ENCODE measurements at places on chromosomes 6 and 20. TPM values are rescaled to one million over a fixed set of nuclear protein-coding genes. Genes with fewer than 3 reads are reported as not detected.

Gene ADGRF1
- total RNA-seq = not detected

- DNase-seq = no peak
Observed at GRCh38 chr6:121695329-121695728, 259.9 kb downstream of the GJA1 start.

DNA sequence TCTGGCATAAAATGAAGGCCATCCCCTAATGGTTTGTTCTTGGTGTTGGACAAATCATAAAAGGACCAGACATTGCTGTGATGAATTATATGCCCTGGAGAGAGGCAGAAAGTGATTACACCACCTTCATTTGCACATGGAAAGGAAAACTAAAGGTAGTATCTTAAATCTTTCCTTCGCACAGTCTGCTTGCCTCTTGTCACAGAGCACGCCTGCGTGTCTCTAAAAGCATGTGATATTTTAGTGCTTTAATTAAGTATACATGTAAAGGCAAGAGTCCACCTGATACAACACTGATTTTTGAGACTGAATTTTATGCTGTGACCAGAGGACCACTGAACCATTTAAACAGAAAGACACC lies 28.8 kb upstream of the PLAGL1 start:
- DNase-seq = no peak

GRCh38 chr20:61801857-61802442 lies 263.7 kb downstream of the TAF4 start:
- DNase-seq = no peak

DNA sequence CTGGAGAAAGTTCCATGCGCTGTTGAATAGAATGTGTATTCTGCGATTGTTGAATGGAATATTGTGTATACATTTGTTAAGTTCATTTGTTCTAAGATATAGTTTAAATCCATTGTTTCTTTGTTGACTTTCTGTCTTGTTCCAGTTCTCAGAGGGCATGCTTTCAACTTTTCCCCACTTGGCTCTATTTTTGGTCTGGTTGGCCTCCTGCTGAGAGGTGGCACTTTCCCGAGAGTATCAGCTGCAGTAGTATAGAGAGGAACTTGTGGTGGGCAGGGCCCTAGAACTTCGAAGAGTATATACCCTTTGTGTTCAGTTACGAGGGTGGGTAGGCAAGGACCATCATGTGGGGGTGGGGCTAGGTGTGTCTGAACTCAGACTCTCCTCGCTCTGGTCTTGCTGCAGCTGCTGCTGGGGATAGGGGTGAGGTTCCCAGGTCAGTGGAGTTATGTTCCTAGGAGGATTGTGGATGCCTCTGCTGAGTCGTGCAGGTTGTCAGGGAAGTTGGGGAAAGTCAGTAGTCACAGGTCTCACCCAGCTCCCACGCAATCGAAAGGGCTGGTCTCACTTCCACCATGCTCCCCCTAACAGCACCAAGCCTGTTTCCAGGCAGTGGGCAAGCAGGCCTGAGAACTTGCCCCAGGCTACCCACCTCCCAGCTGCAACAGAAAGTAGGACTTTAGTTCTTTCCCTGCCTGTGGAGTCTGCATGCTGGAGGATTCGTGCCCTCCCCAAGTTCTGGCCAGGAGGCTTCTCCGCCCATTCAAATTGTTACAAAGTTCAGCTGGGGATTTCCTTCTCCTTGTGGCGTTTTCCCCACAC lies 118.9 kb upstream of the SSTR4 start:
- DNase-seq = no peak

GRCh38 chr6:116049321-116049720 lies 11.4 kb downstream of the FRK start:
- DNase-seq = no peak

- DNase-seq = no peak
Observed at GRCh38 chr6:111997853-111998208, 56.1 kb upstream of the CCN6 start.

DNA sequence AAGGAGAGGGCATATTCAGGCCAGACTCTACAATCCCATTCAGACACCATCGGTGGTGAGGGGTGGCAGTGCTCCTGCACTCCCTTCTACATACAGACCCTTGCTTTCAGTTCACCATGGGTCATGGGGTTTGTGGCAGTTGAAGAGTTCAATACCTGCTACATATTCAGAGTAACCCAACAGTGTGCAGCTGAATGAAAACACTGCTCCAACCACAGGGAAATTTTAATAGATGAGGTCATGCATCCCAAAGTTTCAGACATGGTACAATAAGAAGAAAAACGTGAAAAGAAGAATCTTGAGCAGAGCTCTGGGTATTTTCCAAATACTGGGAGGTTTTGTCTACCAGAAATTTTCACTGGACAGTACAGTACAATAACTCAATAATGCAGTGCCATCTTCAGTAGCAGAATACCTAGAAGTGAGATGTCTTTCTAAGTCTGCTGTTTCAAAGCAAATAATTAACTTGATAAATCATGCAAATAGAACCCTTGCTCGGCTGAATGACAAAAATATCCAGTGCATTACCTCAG lies 162.1 kb downstream of the PTPRK start:
- no peak for DNase-seq

DNA sequence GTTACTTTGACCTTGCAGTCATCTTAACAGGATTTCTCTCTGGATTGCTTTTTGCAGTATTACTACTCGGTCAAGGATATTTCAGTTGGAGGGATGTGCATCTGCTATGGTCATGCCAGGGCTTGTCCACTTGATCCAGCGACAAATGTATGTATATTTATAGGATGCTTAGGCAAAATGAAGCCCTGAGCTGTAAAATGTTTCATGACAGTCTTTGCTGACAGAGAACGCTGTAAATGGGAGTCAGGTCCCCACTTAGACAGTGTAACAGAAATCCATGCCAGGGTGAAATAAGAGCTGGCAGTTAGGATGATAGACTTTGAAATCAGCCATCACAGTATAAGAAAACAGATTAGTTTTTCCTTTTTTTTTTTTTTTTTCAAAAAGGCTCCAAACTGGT lies 264.0 kb downstream of the LAMA2 start:
- no peak for DNase-seq

- DNase-seq = no peak
Observed at GRCh38 chr6:50979171-50979525, 160.5 kb downstream of the TFAP2B start.

Gene LY6G6F
- not detected for total RNA-seq

All from B cell (primary cell).